ENCODE measurements at places on chromosomes 5 and 9. TPM values are rescaled to one million over a fixed set of nuclear protein-coding genes. Genes with fewer than 3 reads are reported as not detected.

Gene MCTP1
- 39.8 TPM for total RNA-seq

Gene CERCAM
- 11.3 TPM for total RNA-seq

Gene EDIL3
- 17.6 TPM for total RNA-seq

Gene TRIM14
- 9.7 TPM for total RNA-seq

DNA sequence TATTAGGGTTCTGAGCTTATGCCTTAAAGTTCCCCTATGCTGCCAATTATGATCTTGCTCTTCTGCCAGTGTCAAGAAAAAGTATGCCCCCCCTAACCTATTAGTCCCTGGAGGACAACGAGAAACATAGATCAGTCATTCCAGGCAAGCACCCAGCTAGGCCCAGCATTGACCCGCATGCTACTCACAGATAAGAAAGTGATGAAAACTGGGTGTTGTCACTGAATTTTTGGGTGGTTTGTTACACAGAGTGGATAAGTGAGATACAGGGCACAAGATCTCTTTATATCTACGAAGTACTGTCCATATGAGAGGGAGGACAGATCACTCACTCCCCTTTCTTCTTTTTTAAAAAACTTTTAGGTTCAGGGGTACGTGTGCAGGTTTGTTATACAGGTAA, 6.4 kb upstream of the TEX48 start:
- no peak for DNase-seq

- DNase-seq, result no peak
These were observed 4.1 kb downstream of the PCSK5 start for GRCh38 chr9:75894566-75894965.

DNA sequence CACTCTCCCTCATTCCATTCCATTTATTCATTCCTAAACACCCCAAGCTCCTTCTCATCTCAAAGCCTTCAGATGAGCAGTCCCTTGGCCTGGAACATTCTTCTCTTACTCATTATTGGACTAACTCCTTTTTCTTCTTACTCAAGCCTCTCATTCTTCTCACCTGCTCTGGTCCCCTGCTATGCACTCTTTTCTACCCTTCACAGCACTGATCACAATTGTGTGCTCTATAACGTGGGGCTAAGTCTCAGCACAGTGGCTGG, 212.4 kb downstream of the MAPKAP1 start:
- no peak for DNase-seq

GRCh38 chr9:119114681-119115080, 254.6 kb downstream of the BRINP1 start:
- no peak for DNase-seq

Measured in Panc1 (cell line).